ENCODE measurements at places on chromosomes 11 and 22.

DNA sequence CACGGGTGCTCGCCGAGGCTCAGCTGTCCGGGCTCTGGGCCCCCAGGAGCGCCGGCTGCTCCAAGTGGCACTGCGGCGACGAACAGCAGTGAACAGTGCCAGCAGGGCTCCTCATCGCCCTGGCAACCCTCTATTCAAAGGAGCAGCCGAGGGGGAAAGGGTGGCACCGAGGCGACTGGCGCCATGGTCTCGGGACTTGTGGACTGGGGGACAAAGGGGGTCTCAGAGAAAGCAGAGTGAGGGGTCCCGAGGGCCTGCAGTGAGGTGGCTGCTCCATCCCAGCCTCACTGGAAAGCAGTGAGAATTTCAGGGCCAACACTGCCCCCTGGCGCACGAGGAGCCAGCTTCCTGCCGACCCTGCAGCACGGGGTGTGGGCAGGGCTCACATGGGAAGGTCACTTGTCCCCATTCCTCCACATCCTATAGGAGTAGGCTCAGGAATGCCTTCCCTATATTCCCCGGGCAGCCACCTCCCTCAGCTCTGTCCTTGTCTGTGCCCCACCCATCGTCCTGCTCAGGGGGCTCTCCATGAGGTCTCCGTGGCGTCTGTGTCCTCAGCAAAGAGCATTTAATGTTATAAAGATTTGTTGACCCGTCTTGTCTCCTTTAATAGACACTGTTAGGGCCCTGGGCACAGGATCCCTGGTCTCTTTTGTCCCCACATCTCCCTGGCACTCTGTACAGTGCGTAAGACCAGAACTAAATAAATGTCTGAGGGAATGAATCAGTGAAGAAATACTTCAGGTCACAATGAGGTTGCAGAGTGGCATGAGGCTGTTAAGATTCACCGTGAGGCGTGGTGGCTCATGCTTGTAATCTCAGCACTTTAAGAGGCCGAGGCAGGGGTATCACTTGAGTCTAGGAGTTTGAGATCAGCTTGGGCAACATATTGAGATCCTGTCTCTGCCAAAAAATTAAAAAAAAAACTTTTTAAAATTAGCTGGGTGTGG lies 26.4 kb downstream of the LRFN4 start:
- DNase-seq: no peak

DNA sequence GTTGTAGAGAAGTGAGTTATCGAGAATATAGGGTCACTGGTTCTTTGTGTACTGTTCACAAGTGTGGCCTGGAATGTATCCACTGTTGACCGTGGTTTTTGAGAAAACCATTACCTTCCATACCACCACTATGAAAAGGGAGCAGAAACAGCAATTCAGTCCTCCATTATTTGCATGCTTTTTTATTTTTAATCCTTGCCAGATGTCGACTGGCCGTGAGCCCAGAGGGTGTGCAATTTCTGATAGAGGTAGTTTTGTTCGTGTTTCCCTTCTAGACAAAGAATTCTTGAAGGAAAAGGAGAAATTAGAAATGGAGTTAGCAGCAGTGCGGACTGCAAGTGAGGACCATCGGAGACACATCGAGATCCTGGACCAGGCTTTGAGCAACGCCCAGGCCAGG lies 81.7 kb downstream of the AMOTL1 start:
- DNase-seq: no peak

DNA sequence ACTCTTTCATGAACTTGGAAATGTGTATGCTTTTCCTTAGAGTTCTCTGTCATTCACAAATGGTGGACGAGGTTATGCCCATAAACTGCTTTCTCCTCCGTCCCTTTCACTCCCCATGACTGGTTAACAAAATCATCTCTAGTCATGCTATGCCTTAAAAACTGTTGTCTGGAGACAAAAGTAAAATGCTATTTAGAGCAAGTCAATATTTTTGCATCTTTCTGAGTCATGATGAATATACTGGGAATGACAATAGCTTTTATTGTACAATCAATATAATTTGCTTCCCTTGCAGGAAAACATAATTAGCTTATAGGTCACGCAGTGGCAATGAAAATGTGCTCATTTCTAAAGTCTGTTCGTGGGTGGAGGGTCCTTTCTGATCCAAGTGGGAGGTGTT lies 216.7 kb upstream of the SORL1-AS1 start:
- DNase-seq: no peak

DNA sequence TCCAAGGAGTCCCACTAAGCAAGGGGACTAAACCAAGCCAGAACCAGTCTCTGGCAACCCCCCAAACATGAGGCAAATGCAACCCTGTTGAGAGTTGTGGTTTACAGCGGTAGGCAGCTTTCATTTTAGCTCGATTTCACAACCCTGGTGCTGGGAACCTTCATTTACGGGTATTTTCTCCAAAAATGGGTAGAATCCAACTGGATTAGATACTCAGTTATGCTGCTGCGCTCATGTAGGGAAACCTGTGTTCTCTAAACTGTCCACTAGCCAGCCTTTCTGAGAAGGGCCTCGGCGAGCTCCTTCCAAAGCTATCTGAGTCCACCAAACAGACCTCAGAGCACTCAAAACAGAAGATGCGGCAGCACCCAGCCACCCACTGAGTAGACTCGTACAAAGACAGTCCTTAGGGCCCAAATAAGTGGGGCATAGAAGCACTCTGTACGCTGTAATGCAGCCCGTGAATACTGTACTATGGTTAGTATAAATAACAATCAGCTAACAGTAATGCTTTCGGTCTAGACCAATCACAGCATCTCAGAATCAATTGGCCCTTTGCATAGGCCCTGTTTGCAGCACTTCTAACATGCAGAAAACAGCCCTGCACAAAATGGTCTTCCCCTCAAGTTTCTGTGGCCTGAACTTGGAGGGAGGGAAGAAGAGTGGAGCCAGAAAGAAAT lies 104.7 kb downstream of the ETS1 start:
- DNase-seq: no peak

- DNase-seq: no peak
These were observed 364.7 kb downstream of the TTC28 start for GRCh38 chr22:28314959-28315358.

DNA sequence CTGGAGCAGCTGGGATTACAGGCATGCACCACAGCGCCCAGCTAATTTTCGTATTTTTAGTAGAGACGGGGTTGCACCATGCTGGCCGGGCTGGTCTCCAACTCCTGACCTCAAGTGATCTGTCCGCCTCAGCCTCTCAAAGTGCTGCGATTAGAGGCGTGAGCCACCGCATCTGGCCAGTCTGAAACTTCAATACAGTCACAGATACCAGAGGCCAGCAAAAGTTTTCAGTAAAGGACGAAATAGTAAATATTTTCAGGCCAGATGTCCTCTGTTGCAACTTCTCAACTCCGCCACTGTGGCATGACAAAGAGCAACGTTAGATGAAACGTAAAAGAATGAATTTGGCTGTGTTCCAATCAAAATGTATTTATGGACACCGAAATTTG lies 403.6 kb downstream of the MN1 start:
- no peak for DNase-seq

DNA sequence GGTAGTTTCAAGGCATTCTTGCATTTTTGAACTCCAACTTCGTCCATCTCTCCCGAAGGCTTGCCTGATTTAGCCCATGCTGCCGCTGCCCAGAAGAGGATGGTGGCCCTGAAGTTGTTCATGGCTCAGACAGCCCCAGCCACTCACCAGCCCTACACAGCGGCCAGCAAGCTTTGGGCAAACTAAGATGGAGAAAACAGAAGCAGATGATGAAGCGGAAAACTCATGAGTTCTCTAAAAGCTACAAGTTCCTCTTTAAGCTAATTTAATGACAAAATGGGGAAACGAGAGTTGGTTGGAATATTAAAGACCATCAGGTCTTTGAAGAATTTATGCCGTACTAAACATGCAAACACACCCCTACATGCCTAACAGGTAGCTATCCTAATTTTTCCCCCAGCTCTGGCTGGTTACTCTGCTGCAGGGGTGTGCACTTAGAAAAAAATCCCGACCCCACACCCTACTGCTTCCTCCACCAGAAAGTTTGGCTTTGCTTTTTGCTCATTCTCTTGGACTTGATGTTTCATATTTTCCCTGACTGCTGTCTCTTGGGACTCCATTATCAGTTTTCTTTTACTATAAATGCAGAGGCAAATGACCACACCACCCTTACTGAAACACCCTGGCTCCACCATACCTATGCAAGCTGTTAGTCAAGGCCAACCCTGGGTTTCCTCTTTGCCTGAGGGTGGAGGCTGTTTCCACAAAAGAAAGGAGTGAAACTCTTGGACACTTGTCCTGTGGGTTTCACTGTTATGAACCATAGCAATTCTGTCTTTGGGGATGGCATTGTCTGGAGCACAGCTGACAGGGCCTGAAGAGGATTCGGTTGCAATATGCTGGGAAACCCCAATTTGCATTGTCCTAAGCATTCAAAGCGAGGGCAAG lies at the start of gene MPEG1:
MPEG1 (minus strand) TSS at position 184 of the 888 bp plus-strand sequence; CDS start at position 122, 62 bp downstream.
- no peak for DNase-seq

DNA sequence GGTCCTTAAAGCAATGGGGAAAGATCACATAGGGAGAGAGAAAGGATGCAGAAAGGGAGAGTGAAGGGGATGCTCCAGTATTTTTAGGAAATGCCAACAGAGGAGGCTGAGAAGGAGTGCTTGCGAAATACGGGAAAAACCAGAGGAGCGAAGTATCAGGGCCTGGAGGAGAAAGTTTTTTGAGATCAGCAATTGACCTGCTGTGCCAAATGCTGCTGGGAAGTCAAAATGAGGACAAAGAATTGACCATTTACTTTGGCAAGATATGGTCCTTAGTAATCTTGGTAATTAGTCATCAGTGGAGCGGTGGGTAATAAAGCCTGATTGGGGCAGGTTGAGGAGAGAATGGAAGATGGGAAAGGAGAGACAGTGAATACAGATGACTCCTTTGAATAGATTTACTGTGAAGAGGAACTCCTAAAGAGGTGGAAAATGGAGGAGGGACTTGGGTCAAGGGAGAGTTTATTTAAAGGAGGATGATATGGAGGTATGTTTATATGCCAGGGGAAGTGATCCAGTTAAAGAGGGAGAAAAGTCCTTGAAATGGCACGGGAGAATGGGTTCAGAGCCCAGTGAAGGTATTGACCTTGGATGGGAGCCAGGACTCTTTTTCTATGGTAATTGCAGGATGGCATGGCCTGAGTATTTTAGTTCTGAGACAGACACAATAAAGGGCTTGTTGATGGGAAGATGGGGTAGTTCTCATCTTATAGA lies 111.5 kb downstream of the PKNOX2 start:
- DNase-seq: no peak

- no peak for DNase-seq
These were observed 1.7 kb upstream of the BID start for GRCh38 chr22:17775781-17776465.

- DNase-seq: no peak
These were observed 17.1 kb downstream of the TOM1 start for GRCh38 chr22:35316751-35317150.

GRCh38 chr11:123707206-123707605 lies 34.3 kb downstream of the ZNF202 start:
- no peak for DNase-seq

DNA sequence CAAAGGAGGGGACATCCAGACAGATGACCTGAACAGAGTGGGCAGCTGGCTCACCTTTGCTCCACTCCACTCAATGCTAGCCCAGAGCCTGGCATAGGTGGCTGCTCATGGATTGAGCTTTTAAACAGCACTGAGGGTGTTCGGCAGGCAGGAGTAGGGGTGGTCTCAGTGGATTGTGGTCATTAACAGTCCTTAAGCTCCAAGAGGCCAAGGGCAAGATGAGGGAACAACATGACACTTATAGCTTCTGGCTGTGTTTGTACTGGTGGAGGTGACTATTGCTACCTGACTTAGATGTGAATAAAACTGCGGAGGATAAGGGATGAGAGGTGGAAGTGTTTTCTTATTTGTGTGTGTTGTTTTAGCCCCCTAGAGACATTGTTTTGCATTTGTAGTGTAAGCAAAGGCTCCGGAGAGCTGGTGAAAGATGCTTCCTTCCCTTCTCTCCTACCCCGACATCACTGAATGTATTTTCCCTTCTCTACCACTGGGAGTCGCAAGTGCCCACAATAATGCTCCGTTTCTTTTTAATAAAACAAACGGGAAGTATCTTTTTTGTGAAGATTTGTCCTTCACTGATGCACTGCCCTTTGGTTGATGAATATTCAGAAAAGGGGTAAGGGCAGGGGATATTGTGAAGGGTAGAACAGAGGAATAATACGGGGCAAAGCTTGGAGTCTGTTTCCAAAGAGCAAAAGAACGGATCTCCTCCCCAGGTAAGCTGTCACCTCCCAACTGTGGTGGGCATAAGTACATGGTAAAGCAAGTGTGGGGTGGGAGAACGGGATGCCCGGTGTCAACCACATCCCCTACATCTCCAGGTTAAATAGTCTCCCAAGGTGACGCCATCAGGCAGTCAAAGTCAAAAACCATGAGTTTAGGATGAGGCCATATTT lies 27.5 kb upstream of the MTNR1B start:
- DNase-seq: no peak

Data from bone marrow (tissue), 2 donors.